ENCODE measurements at places on chromosomes 16 and 17.

DNA sequence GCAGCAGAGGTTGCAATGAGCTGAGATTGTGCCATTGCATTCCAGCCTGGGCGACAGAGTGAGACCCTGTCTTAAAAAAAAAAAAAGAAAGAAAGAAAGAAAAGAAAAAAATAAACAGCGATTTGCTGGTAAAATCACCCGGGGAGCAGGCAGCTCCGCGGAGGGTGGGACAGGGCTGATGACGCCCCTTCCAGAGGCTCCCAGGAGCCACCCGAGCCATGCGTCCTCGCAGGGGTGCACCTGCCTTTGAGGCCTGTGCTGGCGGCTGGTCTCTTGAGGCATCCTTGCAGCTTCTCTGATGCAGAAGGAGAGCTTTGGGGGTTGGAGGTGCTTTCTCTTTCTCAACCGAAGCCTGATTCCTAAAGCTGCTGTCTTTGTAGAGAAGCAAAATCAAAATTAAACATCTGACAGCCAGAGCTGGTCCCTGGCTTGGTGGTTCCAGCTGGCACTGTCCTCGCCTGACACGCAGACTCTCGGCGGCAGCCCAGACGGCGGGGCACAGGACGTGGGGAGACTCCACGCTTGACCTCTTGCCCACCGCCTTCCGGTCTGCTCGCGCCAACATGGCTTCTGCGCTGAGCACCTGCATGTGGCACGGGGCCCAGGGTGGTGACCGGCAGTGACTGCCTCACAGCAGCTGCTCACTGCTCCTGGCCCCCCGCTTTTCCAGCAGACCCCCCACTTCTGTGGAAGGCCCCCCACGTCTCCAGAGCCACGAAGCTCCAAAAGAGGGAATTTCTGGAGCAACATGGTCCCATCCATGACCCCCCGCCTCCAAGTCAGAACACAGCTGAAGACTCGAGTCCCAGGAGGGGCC is 6.6 kb downstream of the UTS2R start:
- DNase-seq, result no peak

- DNase-seq, result no peak
Measured at GRCh38 chr17:4560837-4561256, 470 bp upstream of the GGT6 start.

DNA sequence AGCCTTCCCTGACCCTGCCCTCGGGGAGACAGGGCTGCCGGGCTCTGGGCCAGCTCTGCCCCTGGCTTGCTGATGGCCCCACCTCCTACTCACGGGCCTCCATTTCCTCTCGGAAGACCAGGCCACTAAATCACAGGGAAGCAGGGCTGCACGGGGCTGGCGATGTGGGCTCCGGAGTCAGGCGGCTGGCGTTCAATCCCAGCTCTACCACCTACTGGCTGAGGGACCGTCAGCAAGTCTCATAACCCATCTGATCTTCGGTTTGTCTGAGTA is 113.4 kb downstream of the AMFR start:
- no peak for DNase-seq

GRCh38 chr17:2701161-2701995 is 10.2 kb downstream of the CLUH start:
- DNase-seq, result no peak

GRCh38 chr17:66799849-66800537 is 34.9 kb upstream of the CACNG5 start:
- peak; percentile 25 for DNase-seq

- DNase-seq, result no peak
Measured at GRCh38 chr17:8074554-8074953, 13.0 kb downstream of the ALOX12B start.

- no peak for DNase-seq
Measured at GRCh38 chr17:80970762-80971703, 20.6 kb upstream of the CHMP6 start.

DNA sequence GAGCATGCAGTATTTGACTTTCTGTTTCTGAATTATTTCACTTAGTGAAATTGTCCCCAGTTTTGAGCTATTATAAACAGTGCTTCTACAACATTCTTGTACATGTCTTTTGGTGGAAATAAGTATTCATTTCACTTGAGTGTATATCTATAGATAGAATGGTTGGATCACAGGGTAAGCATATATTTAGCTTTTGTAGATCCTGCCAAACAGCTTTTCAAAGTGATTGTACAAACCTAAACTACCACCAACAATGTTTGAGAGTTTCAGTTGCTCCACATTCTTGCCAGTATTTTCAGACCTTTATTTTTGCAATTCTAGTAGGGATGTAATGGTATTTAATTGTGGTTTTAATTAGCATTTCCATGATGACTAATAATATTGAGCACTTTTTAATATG is 91.6 kb downstream of the CCT6B start:
- DNase-seq, result no peak

DNA sequence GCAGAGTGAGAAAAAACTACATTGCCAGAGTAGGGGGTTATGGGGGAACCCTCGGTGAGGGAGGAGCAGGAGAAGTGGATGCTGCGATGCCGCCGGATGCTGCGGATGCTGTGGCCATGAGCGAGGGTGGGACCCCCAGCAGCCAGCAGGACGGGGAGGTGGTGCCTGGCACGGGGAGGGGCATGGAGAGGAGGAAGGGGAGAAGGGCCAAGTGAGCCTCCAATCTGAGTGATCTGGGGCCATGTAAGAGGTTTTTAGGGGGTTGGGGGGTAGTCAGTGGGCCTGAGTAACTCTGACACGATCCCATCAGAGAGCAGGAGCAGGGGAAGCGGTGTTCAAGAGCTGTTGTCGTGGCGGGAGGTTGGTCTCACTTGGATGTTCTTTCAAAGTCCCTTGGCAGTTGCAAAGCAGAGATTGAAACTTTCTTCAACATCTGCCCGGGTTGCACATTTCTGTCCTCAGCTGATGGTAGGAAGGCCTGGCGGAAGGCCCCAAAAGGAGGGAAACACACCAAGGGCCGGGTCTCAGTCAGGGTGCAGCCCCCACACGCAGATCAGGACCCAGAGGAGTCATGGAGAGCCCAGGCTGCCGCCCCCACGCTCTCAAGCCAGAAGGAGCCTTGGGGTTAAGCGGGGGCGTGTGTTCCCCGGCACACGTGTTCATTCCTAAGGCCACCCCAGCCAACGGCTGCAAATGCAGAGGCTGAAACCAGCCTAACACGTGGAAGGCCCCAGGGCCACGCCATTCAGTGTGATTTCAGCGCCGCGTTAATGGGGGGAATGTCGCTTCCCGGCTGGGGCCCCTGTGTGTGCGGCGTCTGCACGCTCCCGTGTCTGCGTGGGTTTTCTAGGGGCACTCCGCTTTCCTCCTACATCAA is 81.7 kb downstream of the ZDHHC7 start:
- no peak for DNase-seq

DNA sequence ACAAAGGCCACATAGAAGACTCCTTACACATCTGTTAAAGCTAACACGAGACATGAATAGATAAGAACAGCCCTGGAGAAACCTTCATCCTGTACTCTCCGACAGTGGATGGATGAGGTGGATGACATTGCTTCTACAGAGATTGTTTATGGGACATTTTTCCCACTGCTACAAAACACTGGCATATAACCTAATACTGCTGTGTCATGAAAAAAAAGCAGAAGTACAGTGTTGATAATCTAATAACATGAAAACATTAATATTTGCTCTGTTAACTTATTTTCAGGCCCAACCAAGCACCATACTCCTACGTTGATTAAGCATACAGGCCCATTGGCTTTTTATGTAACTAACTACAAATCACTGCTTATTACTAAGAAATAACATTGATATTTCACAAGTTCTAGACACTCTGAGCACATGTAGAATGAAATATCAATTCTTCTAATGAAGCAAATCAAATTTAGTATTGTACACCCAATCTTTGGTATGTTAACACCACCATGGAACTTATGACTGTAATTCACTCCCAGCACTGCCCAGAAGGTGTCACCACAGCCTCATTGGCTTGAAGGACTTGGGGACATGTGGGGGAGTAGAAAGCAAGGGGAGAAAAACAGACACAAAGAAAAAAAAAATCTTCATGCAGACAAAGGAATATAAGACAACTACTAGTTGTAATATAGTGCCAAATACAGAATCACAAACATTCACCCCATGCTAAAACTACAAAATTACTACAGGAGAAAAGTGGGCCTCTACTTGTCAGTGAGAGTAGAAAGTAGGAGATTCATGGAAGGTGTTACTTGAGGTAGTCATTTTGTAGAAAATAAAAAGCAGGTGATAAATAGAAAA is 330.0 kb upstream of the PMFBP1 start:
- DNase-seq, result peak; percentile 55

DNA sequence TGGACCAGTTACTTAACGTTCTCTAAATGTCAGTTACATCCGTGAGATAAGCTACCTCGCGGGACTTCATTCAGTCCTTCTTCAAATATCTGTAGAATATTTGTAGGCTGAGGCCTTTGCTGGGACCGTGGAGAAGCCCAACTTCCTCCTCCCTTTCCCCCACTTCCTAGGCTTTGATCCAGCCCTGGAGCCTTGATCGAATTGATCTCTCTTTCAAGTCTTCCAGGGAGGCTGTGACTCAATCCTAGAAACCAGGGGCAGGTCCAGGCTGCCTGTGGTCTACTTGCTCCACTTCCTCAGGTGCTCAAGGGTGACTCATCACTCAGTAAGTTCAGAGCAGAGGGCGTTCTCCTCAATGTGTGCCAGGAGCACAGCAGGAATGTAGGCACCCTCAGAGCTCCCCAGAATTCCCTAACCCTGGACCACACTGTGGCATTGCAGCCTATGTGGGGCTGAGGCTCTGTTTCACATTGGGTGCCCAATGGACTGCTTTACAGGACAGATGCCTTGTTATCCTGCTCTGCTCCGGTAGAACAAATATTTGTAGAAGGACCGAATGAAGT is 11.2 kb upstream of the CEP20 start:
- no peak for DNase-seq

GRCh38 chr16:67963662-67964321 is 4.6 kb downstream of the SLC12A4 start:
- no peak for DNase-seq

GRCh38 chr16:19375561-19376158 is 42.0 kb upstream of the TMC5 start:
- DNase-seq, result peak; percentile 18
